CD4-positive, alpha-beta T cell (primary cell): ENCODE measurements at places on chromosomes 16 and 17. TPM values are rescaled to one million over a fixed set of nuclear protein-coding genes. Genes with fewer than 3 reads are reported as not detected.

- no peak for DNase-seq
- no peaks in the 10 kb centered on the region for H3K36me3 ChIP-seq
- no peaks in the 10 kb centered on the region for H3K4me1 ChIP-seq
- H3K27me3 ChIP-seq: no peaks in the 10 kb centered on the region
- no peak overlapping the region for H3K27ac ChIP-seq
Measured at GRCh38 chr17:915538-916201, 63.9 kb downstream of the NXN start.

DNA sequence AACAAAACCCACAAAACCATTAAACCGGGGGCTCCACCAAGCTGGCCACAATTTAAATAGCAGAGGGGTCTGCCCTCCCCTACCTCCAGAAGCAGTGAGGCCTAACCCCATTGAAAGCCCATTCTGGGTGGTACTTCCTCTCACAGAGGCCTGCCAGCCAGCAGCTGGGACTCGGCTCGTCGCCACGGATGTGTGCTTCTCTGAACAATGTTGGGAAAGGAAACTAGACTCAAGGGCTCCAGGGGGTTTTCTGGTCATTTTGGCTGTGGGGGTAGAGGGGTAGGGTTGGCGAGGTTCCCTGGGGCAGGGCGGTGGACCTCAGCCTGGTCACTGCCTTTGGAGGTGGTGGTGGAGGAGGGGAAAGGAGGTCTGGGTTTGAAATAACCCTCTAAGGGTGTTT is 4.7 kb upstream of the PLCG2 start:
- H3K4me3 ChIP-seq: no peak overlapping the region
- H3K36me3 ChIP-seq: no peaks in the 10 kb centered on the region
- DNase-seq: no peak
- H3K4me1 ChIP-seq: peaks cover 6% of the 10 kb centered on the region
- no peak overlapping the region for H3K27ac ChIP-seq

DNA sequence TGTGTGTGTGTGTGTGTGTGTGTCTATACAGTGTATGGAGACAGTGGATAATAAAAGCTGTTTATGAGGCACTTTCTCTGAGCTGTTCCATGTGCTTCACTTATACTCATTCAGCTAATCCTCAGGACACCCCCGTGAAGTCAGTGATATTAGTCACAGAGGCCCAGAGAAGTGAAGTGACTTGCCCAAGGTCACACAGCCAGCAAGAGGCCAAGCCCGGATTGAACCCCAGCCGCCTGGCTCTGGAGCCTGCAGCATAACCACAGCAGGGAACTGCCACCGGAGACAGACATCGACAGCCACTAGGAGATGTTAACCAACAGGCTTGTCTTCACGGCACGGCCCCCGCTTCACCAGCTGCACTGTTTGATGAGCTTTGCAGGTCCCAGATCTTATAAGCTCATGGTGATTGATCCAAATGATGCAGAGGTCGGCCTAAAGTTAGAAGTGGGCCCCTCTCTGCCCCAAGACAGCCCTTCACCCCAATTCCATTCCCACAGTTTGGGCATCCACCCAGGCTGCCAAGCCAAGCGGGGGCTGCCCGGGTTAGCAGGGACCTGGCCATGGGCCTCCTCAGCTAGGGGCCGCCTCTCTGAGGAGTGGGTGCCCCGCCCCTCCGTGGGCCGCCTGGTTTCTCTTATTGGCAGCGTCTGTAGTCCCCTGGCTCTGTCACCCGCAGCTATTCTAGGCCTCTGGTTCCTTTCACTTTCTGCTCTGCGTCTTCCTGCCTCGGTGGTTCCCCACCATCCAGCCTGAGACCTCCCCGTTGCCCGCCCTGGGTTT is 30.9 kb downstream of the SOCS1 start:
- peak overlapping the region; percentile 51 for H3K4me3 ChIP-seq
- no peaks in the 10 kb centered on the region for H3K36me3 ChIP-seq
- DNase-seq: peak; percentile 78
- H3K27me3 ChIP-seq: no peaks in the 10 kb centered on the region

- no peaks in the 10 kb centered on the region for H3K4me1 ChIP-seq
- no peak overlapping the region for H3K4me3 ChIP-seq
- H3K27ac ChIP-seq: no peak overlapping the region
- DNase-seq: no peak
- no peaks in the 10 kb centered on the region for H3K27me3 ChIP-seq
- no peaks in the 10 kb centered on the region for H3K36me3 ChIP-seq
Measured at GRCh38 chr17:71004413-71004812, 835.1 kb downstream of the KCNJ2 start.

GRCh38 chr16:17413508-17413907 is 57.3 kb downstream of the XYLT1 start:
- no peak overlapping the region for H3K4me3 ChIP-seq
- peaks cover 48% of the 10 kb centered on the region for H3K4me1 ChIP-seq
- DNase-seq: no peak
- H3K36me3 ChIP-seq: no peaks in the 10 kb centered on the region
- H3K27me3 ChIP-seq: no peaks in the 10 kb centered on the region

RNF167 gene
- total RNA-seq: 59.3 TPM

DNA sequence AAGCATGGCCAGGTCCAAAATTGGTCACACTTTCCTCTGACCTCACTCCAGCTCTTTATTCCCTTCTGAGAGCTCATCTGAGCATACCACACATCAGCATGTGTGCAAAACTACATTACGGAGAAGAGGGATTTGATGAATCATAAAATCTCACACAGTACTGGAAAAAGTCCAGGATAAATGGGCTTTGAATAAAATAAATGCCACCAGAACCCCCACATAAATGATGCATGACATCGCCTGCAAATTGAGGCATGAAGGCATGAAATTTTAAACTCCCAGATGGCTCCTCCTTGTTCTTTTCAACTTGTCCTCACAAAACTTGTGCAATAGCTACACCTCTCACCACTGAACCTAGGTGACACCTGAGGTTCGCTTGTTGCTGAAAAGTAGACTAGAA is 439.5 kb downstream of the CA10 start:
- H3K27ac ChIP-seq: no peak overlapping the region
- no peaks in the 10 kb centered on the region for H3K36me3 ChIP-seq
- H3K4me1 ChIP-seq: no peaks in the 10 kb centered on the region
- no peak for DNase-seq
- peaks cover 3% of the 10 kb centered on the region for H3K27me3 ChIP-seq
- H3K4me3 ChIP-seq: no peak overlapping the region

DNA sequence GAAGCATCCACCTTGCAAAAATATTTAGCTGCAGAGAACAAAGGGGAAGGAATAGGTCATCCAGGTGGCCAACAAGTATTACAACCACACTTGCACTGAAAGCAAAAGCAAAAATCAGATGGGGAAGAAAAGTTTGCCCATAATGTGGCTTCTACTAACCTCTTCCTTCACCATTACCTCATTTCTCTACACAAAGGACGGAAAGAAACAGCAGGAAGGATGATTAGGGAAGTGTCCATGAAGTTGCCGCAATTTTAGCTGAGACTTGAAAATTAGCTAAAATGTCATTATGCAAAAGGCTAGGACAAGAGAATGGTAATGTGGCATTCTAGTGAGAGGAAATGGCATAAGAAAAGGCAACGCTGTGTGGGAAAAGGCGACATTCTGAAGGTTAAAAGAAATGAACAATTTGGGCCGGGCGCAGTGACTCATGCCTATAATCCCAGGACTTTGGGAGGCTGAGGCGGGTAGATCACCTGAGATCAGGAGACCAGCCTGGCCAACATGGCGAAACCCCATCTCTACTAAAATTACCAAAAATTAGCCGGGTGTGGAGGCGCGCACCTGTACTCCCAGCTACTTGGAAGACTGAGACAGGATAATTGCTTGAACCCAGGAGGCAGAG is 13.7 kb downstream of the KANSL1 start:
- no peak overlapping the region for H3K4me3 ChIP-seq
- no peak overlapping the region for H3K27ac ChIP-seq
- DNase-seq: no peak
- peaks cover 57% of the 10 kb centered on the region for H3K4me1 ChIP-seq

DNA sequence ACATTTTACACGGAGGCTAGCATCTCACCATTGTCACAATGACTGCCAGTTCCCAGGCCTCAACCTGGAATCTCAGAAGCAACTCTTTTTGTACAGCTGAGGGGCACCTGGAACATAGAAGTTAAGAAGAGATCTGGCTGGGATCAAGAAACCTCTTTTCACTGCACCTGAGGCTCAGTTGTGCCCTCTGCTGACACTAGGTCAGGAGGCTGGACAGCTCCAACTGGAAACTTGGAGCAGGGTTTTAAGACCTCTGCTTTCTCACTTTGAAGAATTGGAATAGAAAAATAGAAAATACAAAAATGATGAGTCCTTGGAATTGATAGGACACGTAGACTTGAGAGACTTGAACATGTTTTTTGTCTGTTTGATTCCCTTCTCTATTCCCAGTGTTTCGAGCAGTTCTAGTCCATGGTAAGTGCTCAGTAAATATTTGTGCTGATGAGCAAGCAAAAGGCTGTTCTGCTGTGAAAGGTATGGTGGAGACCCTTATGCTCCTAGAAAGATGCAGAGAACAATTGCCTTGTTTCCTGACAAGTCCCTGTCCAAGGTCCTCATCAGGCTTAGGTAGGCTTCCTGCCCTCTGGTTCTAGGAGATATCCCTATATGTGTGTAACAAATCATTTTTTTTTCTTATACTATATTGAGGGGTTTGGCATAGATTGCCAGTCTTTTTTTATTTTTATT is 13.6 kb upstream of the PPM1D start:
- H3K27ac ChIP-seq: no peak overlapping the region
- no peaks in the 10 kb centered on the region for H3K27me3 ChIP-seq
- H3K4me1 ChIP-seq: no peaks in the 10 kb centered on the region
- DNase-seq: no peak
- no peak overlapping the region for H3K4me3 ChIP-seq

CARD14 gene
- total RNA-seq: not detected

DNA sequence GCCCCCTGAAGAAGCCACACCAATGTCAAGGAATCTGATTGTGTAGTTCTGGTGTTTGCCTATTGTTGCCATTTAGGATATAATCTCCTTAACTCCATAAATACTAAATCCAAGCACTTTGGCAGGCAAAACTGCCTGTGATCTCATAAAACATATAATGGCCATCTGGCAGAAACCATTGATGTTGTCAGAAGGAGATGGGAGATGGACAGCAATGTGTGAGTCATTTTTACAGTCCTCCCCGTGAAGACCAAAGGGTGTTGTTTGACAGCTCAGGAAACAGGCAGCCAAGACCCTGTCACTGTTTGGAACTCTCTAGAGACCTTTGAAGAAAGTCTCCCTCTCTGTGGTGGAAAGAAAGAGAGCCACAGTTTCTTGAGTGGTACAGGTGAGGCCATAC is 454.1 kb downstream of the HS3ST3B1 start:
- no peaks in the 10 kb centered on the region for H3K27me3 ChIP-seq
- DNase-seq: no peak
- H3K4me1 ChIP-seq: no peaks in the 10 kb centered on the region
- H3K4me3 ChIP-seq: no peak overlapping the region
- no peaks in the 10 kb centered on the region for H3K36me3 ChIP-seq

CES5A gene
- not detected for total RNA-seq

GRCh38 chr16:66521252-66521713 is 28.6 kb downstream of the TK2 start:
- H3K4me3 ChIP-seq: peak overlapping the region; percentile 2
- H3K36me3 ChIP-seq: no peaks in the 10 kb centered on the region
- H3K27ac ChIP-seq: peak overlapping the region; percentile 14
- peaks cover 90% of the 10 kb centered on the region for H3K4me1 ChIP-seq
- no peaks in the 10 kb centered on the region for H3K27me3 ChIP-seq

MAPT gene
- total RNA-seq: 0.41 TPM

CPHXL gene
- not detected for total RNA-seq

GRCh38 chr16:70657956-70658355 is 11.6 kb downstream of the IL34 start:
- DNase-seq: no peak
- no peak overlapping the region for H3K27ac ChIP-seq
- H3K36me3 ChIP-seq: no peaks in the 10 kb centered on the region
- H3K27me3 ChIP-seq: no peaks in the 10 kb centered on the region

DNA sequence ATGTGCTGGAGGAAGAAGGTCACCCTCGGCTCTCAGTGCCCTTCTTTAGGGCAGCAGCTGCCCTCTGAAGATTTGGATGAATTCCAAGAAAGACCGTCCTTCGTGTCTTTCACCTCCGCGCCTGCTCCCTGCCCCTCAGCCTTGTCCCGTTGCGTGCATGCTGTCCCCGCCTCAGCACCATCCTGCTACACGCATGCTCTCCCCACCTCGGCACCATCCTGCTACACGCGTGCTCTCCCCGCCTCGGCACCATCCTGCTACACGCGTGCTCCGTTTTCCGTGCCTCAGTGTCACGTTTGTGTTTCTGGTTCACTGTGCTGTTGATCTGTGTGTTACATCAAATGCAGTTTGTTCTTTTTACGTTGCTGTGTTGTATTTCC is 13.5 kb downstream of the ACSF3 start:
- no peak overlapping the region for H3K27ac ChIP-seq
- no peaks in the 10 kb centered on the region for H3K27me3 ChIP-seq
- peaks cover 13% of the 10 kb centered on the region for H3K4me1 ChIP-seq

DNA sequence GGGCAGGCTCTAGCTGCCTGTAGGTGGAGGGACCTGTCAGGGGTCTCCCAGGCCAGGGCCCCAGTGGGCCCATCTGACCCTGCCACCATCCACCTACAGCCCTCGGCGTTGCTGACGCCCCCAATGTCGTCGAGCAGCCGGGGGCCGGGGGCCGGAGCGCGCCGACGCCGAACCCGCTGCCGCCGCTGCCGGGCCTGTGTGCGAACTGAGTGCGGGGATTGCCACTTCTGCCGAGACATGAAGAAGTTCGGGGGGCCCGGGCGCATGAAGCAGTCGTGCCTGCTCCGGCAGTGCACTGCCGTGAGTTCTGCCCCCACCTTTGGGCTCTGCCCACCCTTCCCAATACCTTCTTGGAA is 2.2 kb downstream of the FBXL19 start:
- no peak overlapping the region for H3K4me3 ChIP-seq
- DNase-seq: no peak
- no peaks in the 10 kb centered on the region for H3K27me3 ChIP-seq
- peaks cover 5% of the 10 kb centered on the region for H3K36me3 ChIP-seq
- no peak overlapping the region for H3K27ac ChIP-seq

DNA sequence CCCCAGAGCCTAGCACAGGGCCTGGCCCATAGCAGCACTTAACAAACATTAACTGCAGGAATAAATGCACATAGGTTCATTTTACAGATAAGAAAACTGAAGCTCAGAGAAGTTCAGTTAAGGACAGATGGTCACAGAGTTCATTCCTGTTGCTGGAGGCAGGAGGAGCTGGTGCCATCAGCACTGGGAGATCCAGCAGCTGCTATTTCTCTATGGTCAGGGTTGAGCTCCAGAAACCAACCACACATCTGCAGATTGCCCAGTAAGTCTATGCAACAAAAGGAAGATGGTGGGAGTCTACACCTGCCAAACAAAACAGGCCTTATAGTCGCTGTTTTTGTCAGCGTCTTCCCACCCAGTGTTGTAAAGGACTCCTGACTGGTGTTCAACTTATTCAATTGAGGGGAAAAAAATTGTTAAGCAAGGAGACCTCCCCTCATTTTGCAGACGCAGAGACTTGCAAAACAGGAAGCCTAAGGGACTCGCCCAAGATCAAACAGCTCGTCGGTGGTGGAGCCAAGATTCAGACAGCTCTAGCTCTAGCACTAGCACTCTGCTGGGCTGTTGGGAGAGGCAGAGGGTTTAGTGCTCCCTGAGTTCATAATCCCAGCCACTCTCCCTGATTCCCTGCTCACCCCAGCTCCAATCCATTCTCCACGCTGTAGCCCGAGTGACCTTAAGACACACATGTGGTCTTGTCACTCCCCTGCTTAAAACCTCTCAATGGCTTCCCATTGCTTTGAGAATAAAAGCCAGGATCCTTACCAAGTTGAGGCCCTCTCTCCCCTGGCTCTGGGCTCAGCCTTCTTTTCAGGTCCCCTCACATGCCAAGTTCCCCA is 9.0 kb downstream of the NOG start:
- peak; percentile 58 for DNase-seq
- H3K27ac ChIP-seq: peak overlapping the region; percentile 72
- H3K36me3 ChIP-seq: no peaks in the 10 kb centered on the region
- H3K27me3 ChIP-seq: peaks cover 7% of the 10 kb centered on the region
- H3K4me1 ChIP-seq: peaks cover 59% of the 10 kb centered on the region
- H3K4me3 ChIP-seq: no peak overlapping the region
